Osteocyte (in vitro differentiated cells): ENCODE measurements at places on chromosomes 16 and 17. TPM values are rescaled to one million over a fixed set of nuclear protein-coding genes. Genes with fewer than 3 reads are reported as not detected.

CDK3 gene
- 8.3 and 9.6 TPM in 2 replicates for total RNA-seq

DNA sequence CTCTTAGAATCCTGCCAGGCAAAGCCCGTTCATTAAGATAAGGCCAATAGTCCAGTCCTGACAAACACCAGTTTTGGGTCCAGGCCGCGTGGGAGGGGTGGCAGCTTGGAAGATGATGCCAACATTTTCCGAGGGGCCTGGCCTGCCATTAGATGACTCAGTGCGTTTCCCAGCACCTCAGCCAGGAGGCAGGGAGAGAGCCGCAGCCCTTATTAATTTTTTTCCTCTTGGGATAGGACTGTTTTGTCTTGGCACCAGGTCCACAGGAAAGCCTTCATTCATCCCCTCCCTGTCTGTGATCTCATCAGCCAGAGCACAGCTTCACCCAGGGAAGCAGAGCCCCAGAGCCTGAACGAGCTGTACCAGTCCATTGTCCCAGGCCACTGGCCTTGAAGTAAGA, 4.7 kb upstream of the NDEL1 start:
- no peak for DNase-seq

DNA sequence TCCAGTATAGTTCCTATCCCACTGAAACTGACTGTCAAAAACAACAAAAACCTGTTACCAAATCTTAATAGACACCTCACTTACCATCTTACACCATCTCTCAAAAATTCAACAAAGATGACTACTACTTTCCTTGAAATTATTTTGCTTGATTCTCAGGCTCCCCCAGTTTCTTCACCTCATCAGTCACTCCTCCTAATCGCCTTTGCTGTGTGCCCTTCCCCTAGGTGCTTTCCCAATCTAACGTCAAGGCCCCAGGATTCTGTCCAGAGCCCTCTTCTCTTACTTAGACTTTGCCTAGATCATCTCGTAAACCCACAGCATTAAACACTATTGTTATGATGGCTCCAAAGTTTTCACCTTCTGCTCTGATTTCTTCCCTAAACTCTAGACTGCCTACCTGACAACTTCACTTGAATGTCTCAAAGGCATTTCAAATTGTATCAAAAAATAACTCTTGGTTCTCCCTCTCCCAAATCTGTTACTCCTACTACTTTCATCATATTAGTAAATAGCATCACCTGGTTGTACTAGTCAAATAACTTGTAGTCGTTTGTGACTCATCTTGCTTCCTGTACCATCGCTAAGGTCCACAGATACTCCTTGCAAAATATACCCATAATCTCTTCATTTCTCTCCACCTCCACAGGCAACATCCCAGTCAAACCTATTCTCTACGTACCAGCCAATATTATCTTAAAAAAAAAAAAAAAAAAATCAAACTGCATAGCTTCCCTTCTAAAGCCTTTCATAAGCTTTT, 18.0 kb downstream of the C16orf87 start:
- DNase-seq, result no peak

DNA sequence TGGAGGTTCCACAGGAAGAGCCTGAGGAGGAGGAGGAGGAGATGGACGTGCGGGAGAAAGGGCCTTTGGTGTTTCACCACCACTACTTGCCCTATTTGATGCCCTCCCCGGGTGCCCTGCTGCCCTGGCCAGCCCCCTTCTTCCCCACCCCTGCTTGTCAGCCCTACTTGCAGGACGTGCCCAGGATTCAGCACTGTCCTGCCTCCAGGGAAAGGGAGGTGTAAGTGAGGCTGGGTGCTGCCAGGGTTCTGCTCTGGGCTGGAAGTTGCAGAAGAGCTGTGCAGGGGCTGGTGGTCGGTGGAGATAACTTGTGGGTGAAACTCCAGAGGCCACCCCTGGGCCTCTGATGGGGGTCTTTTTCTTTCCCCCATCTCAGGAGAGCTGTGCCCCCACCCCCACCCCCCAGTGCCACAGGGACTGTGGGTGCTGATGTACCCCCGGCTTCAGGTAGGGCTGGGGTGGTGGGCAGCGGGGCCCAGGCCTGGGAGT, 3.0 kb downstream of the PRR29 start:
- DNase-seq, result no peak

HS3ST3B1 gene
- 76.9 and 77.0 TPM in 2 replicates for total RNA-seq

DNA sequence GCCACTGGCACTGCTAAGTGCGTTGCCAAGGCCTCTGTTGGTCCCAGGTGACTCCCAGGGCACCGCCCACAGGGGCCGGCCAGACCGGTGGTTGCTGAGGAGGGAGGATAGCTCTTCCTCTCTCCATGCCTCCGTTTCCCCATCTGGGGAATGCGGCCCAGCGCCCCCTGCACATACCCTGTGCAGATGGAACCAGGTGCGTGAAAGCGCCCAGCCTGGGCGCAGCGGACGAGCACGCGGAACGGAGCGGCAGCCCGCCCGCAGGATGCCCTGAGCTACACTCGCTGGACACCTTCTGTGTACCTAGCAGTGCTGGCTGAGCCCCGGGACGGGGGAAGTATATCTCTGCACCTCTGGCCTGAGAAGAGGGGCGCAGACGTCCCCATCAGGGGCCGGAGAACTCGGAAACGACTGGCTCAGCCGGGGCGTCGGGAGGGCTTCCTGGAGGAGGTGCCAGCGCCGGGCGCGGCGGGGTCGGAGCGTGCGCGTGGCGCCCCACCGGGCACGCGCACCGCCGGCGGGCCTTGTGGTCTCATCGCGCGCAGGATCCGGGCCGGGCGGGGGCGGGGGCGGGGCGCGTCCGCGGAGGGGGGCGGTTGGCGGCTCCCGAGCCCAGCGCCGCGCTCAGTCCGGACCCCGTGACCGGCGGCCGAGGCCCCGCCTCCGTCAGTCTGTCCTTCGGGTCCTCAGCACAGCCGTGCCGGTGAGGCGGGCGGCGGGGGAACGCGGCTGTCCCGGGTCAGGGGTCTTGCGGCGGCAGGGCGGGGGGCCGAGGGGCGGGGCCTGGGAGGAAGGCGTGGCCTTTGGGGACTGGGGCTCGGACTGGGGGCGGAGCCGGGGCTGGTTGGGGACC, at the start of the genes CCDC78 and HAGHL:
Gene CCDC78 (minus strand): TSS at position 6 of the 853 bp plus-strand sequence. CDS start 76 bp downstream, outside the sequence.
Gene HAGHL (plus strand): TSS at position 669 of the 853 bp plus-strand sequence. CDS start 404 bp downstream, outside the sequence.
- no peak for DNase-seq

SCN4A gene
- total RNA-seq, result not detected in 2 replicates

PRCD gene
- total RNA-seq, result 1.3 and 1.4 TPM in 2 replicates

DNA sequence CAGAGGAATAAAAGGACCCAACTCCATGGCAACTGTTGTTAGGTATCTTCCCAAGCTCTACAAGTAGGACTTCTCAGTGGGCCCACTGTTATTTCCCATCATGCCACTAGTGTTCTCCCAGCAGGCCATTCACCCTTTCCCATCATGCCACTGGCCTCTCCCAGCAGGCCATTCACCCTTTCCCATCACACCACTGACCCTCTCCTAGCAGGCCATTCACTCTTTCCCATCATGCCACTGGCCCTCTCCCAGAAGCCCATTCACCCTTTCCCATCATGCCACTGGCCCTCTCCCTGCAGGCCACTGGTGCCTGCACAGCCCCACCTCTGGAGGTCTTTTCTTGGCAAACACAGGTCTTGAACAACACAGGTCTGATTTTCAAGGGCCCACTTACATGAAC, 36.3 kb downstream of the IFT140 start:
- DNase-seq, result no peak

GNPTG gene
- 92.4 and 94.3 TPM in 2 replicates for total RNA-seq
